ENCODE measurements at places on chromosomes 5 and 9.

- DNase-seq = no peak
These were observed 10.0 kb upstream of the PLIN2 start for GRCh38 chr9:19137282-19137681.

DNA sequence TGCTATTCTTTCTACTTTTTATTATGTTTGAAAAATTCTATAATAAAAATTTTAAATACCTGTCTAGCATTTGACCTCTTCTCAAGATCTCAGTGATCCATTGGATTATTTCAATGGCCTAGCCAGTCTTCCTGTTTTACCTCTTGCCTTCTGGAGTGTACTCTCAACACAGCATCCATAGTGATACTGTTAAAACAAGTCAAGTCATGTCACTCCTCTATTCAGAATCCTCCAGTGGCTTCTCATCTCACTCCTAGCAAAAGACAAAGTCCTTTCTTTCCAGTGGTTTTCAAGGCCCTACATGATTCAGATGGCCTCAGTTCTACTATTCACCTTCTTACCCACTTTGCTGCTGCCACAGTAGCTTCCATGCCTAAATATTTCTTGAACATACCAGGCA lies 1.8 kb downstream of the MARVELD2 start:
- DNase-seq = no peak

GRCh38 chr5:74673011-74673790 lies 11.8 kb upstream of the HEXB start:
- DNase-seq = no peak

DNA sequence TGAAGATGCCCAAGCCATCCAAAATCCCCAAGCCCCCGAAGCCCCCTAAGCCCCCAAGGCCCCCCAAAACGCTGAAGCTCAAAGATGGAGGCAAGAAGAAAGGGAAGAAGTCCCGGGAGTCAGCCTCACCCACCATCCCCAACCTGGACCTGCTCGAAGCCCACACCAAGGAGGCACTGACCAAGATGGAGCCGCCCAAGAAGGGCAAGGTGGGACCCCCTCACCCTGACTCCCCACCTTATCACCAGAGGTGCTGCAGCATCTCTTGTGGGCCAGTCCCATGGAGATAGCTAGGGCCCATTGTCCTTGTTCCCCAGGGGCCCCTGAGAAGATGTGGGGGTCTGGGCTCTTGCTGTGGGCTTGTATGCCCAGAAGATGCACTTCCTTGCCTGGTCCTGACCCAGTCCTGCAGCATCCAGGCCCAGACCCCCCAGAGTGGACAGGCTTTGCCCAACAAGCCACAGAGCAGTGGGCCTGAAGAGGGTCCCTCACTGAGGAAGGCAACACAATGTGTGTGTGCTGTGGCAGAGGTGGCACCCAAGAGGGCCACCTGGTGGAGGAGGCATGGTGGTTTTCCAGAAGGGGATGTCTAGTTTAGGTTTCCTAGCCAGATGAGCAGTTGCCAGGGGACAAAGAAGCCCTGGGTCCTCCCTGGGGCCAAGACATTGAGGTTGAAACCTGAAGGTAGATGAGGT lies 84.1 kb downstream of the PHF2 start:
- no peak for DNase-seq

GRCh38 chr5:143110591-143110990 lies 292.9 kb downstream of the NR3C1 start:
- DNase-seq = no peak

GRCh38 chr9:116934131-116934530 lies 247.0 kb downstream of the TRIM32 start:
- DNase-seq = no peak

- DNase-seq = no peak
These were observed 1.1 kb downstream of the SSNA1 start for GRCh38 chr9:137189297-137190295.

GRCh38 chr5:14115323-14115895 lies 27.7 kb upstream of the TRIO start:
- no peak for DNase-seq

DNA sequence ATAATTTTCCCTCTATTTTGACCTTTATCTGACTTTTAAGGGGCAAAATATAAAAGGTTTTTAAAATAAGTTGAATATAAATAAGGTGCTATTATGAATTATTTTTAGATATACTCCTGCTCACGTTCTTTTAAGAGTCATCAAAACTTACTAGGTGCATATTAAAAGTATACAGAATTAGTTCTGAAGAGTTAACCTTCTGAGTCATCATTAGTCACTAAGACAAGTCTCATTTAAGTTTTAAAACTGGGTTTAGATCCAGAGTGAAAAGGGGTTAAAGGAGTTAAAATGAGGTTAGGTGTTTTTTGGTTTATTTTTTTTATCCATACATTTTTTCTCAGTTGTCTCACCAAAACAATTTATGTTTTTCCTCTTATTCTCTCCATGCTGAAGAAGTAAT lies 41.7 kb downstream of the SMIM15 start:
- no peak for DNase-seq

GRCh38 chr9:108672475-108673190 lies 183.2 kb downstream of the ACTL7B start:
- DNase-seq = no peak

DNA sequence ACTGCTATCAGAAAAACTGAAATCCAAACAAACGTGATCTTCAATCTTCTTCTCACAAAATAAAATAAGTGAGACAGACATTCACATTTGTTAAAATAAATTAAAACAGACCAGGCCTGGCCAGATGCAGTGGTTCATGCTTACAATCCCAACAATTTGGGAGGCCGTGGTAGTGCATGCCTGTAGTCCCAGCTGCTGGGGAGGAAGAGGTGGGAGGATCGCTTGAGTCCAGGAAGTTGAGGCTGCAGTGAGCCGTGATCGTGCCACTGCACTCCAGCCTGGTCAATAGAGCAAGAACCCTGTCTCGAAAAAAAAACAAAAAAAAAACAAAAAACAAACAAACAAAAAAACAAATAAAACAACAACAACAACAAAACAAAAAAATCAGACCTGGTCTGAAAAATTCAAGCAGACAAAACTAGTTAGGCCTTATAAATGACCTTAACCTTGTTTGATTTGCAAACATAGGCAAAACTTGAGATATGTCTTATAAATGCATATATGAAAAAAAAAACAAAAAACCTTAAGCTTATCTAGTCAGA lies 10.8 kb downstream of the MAPKAP1 start:
- DNase-seq = no peak

- peak; percentile 24 for DNase-seq
These were observed 2.1 kb upstream of the TTLL11 start for GRCh38 chr9:122095010-122095767.

DNA sequence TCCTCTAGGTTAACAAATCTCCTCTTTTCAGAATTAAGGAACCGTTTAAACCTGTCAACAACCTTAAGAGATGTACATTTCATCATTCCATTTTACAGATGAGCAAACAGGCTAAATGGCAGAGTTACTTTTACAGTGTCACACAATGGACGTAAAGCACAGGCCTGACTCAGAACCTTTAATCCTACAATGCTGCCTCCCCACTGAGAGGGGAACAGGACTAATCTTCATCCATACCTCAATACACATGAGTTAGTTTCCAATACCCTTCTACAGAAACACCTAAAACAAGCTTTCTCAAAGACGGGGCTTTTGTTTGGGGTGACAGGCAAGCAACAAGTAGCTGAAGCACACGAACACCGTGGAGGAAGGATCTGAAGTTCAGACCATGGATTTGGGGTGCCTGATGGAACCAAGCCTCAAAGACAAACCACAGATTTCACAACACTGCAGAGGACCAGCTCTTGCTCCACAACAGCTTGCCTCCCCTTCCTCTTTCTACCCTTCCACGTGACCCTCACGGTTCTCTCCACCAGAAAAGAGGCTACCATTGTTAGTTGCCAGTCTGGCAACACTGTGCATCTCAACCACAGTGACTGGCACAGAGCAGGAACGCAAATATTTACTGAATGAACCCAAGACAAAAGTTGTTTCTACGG lies 1.8 kb downstream of the RNF130 start:
- no peak for DNase-seq

GRCh38 chr5:165859251-165859650 lies 2353.8 kb downstream of the MAT2B start:
- no peak for DNase-seq

GRCh38 chr5:120255214-120255613 lies 208.9 kb upstream of the PRR16 start:
- no peak for DNase-seq

GRCh38 chr9:21317956-21318923 lies 13.1 kb upstream of the IFNA5 start:
- DNase-seq = no peak

- DNase-seq = no peak
These were observed 203.3 kb upstream of the CDH9 start for GRCh38 chr5:27241564-27242257.

GRCh38 chr5:154166901-154167791 lies 23.4 kb upstream of the GALNT10 start:
- DNase-seq = no peak

DNA sequence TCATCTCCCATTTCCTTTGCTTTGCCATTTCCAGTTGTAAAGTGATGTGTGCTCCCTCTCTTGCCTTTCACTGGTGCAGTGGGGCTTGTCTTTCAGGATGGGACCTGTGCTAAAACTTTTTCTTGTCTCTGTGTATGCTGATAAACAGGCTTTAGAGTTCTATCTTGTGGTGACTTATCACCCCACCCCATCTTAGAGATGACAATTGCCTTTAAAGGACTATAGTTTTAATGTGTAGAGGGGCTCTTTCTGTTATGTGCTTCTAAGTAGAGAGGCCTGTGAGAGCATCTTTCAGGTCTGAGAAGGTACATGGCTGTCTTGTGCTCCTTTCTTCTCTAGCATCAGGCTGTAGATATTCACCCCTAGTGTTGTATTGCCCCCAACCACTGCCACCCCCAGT lies 21.9 kb downstream of the MAN2A1 start:
- DNase-seq = no peak

DNA sequence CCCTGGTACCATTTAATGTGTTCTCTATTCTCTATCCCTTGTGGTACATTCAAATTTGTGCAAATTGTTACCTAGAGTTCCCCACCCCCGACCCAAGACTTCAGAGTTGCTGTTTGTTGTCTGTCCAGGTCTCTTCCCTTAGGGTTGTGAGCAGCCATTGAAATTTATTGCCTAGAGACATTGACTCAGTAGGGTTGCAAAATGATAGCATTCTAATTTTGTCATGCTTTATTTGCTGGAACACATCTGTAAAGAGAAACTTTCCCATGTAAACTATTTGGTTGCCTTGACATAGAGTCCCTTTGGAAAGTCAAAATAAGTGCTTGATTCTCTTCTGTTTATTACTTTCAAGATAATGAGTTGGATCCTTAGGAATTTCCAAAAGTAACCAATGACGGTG lies 91.7 kb upstream of the KLF9 start:
- no peak for DNase-seq

DNA sequence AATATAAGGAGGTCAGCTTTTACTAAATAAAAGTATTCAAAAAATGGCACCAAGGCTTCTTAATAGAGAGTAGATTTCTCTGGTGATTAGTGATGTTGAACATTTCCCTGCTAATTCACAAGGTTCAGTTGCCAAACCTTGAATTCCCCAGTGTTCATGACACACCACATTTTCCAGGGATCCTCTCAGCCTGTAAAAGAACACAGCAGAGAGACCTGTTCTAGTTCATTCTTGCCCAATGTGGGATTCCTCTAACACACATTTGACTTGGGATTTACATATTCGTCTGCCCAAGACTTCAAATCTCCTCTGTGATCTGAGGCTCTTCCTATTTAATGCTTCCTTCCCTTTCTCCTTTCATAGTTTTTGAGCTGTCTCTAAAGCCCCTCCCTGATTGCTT lies 273.2 kb upstream of the CDH9 start:
- DNase-seq = no peak

- DNase-seq = no peak
These were observed 52.4 kb upstream of the PWWP2A start for GRCh38 chr5:160171666-160172065.

GRCh38 chr9:20326516-20326915 lies 295.8 kb downstream of the MLLT3 start:
- DNase-seq = no peak

GRCh38 chr5:115480271-115480670 lies 64.3 kb downstream of the FEM1C start:
- DNase-seq = no peak

DNA sequence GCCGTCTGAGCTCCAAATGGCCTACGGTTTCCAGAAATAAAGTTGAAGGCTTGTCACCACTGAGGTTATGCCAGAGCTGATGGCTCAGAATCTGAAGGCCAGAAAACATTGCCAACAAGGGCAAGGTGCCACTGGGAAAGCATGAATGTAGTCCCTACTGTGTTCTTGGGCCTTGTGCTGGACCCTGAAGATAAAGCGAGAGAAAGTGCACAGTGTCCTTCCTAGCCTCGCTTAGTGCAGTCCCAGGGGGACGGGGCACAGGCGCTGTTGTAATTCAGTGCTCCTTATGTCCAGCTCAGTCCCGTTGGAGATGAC lies 84.5 kb downstream of the NDFIP1 start:
- DNase-seq = no peak

- no peak for DNase-seq
These were observed 34.3 kb downstream of the SLC12A7 start for GRCh38 chr5:1077491-1078020.
